ENCODE measurements at places on chromosomes 4 and X. TPM values are rescaled to one million over a fixed set of nuclear protein-coding genes. Genes with fewer than 3 reads are reported as not detected.

The FABP2 gene
- total RNA-seq: not detected

The HSFX1 gene
- 0.27 TPM for total RNA-seq

The ADH1A gene
- total RNA-seq: not detected

The CMC4 gene
- 5.2 TPM for total RNA-seq

The FATE1 gene
- not detected for total RNA-seq

The MAGEA1 gene
- not detected for total RNA-seq

The KLHL4 gene
- not detected for total RNA-seq

The FHIP1A gene
- total RNA-seq: 2.1 TPM

The FGB gene
- not detected for total RNA-seq

The KLHL15 gene
- total RNA-seq: 29.7 TPM

The KIT gene
- 0.33 TPM for total RNA-seq

The GPR173 gene
- 0.08 TPM for total RNA-seq

The PTPN13 gene
- total RNA-seq: 0.35 TPM

The MAOB gene
- total RNA-seq: not detected

The MAGEA2B gene
- not detected for total RNA-seq

The TIGD2 gene
- total RNA-seq: 2.9 TPM

The ZFYVE28 gene
- 16.5 TPM for total RNA-seq

The AFP gene
- not detected for total RNA-seq

The FGD1 gene
- not detected for total RNA-seq

The DRP2 gene
- not detected for total RNA-seq

The NDNF gene
- total RNA-seq: not detected

The MAGEB10 gene
- not detected for total RNA-seq

The TRIM60 gene
- total RNA-seq: not detected

The UGT2B17 gene
- not detected for total RNA-seq

The PRR32 gene
- not detected for total RNA-seq

The ELOVL6 gene
- total RNA-seq: 1.4 TPM

The ABHD18 gene
- total RNA-seq: 13.5 TPM

The SLC9B2 gene
- total RNA-seq: 27.6 TPM

The NRK gene
- total RNA-seq: not detected

The BMP15 gene
- total RNA-seq: not detected

The IQSEC2 gene
- total RNA-seq: 1.0 TPM

The GAB1 gene
- 0.98 TPM for total RNA-seq

The MSL3 gene
- 104 TPM for total RNA-seq

The DOCK11 gene
- total RNA-seq: 57.9 TPM

The CXorf49 gene
- total RNA-seq: not detected

The SMIM10 gene
- total RNA-seq: not detected

The UGT8 gene
- 0.36 TPM for total RNA-seq

The GRIA3 gene
- total RNA-seq: not detected

The TNMD gene
- total RNA-seq: not detected

The HSFX2 gene
- not detected for total RNA-seq

The HS3ST1 gene
- total RNA-seq: not detected

The TCEAL6 gene
- not detected for total RNA-seq

The OSTC gene
- 28.1 TPM for total RNA-seq

The MAB21L2 gene
- total RNA-seq: not detected

The GUCY1A1 gene
- not detected for total RNA-seq

The LCORL gene
- total RNA-seq: 5.3 TPM

The BEX3 gene
- 23.9 TPM for total RNA-seq

The MAGEA11 gene
- not detected for total RNA-seq

The SPANXD gene
- total RNA-seq: not detected

The PDE5A gene
- 0.11 TPM for total RNA-seq

The ATP2B3 gene
- total RNA-seq: not detected

The MGAT4D gene
- not detected for total RNA-seq

The MEPE gene
- not detected for total RNA-seq

The NOCT gene
- total RNA-seq: 49.6 TPM

The FAT4 gene
- total RNA-seq: not detected
